ENCODE measurements at places on chromosomes 1 and 21.

DNA sequence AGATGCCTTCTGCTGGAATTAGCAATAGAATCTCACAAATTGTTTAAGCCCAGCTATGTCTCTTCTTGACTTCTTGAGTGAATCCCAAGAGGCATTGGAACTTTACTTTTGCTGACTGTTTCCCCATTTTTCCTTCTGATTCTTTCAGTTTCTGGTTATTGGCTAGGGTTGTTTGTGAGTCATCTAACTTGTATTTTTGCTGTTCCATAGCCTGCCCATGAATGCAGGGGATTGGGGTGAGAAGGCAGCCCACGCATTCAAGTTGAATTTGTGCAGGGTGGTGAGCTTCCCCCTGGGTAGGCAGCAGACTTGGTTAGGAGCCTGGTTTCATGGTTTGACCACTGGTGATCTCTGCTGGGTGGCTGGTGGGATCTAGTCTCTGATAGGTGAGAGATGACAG, 10.4 kb upstream of the KLF17 start:
- DNase-seq: no peak

- DNase-seq: no peak
Measured at GRCh38 chr1:116019653-116020253, 43.4 kb downstream of the SLC22A15 start.

DNA sequence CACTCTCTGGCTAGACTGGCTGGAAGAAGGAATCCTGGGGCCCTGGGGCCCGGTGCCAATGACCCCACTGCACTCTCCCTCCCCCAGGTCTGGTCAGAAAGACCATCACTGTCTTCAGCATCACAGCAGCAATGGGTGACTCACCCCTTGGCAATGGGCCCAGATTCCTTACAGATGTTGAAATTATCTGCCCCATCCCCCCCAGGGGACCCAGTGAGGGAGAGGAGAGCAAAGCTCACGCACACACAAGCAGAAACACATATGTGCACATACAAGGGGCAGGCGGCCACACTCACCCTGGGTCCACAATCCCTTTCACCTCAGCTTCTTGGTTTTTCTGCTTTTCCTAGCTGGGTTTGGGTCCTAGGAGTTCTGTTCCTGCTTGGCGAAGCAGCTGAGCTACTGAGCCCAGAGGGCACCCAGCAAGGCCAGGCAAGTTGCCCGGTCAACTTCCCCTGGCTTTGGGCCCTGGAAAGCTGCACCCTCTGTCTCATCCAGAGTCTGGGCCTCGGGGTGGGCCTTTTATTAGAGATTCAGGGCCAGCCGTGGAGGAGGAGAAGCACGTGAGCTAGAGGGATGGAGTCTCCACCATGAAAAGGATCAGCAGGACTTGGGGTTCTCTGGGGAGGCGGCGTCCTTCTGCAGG, 2.6 kb downstream of the COL16A1 start:
- DNase-seq: no peak

DNA sequence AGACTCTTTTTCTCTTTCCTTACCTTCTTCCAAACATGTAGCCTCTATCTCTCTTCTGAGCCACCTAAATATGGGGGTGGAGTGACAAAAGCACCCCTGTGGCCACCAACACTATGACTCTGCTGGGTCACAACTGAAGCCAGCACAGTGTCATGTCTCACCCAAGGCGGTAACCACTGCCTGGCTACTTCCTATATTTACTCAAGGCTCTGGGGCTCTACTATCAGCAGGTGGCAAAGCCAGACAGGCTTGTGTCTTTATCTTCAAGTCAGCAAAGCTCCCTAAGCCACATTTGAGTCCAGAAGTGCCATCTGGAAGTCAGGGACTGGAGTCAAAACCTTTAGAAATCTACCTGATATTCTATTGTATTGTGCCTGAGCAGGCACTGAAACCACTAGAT, 1515.2 kb downstream of the PLA2G4A start:
- no peak for DNase-seq

DNA sequence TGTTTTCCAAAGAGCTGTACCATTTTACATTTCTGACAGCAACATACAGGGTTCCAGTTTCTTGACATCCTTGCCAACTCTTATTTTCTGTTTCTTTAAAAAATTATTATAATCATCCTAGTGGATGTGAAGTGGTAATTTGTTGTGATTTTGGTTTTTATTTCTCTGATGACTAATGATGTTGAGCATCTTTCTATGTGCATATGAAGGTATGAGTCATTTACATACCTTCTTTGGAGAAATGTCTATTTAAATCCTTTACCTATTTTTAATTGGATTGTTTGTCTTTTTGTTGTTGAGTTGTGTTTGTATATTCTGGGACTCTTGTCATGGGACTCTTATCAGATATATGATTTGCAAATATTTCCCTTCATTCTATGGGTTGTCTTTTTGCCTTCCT, 20.8 kb upstream of the MPC2 start:
- DNase-seq: no peak

Measured in activated B cell treated with CpG ODN at 0.5 μM for 24 hours (primary cell).